ENCODE measurements at places on chromosomes 5 and 9.

- no peak overlapping the region for H3K4me3 ChIP-seq
- no peaks in the 10 kb centered on the region for H3K36me3 ChIP-seq
- no peak overlapping the region for H3K27ac ChIP-seq
- no peaks in the 10 kb centered on the region for H3K4me1 ChIP-seq
Measured at GRCh38 chr5:52825826-52826225, 38.1 kb downstream of the ITGA1 start.

DNA sequence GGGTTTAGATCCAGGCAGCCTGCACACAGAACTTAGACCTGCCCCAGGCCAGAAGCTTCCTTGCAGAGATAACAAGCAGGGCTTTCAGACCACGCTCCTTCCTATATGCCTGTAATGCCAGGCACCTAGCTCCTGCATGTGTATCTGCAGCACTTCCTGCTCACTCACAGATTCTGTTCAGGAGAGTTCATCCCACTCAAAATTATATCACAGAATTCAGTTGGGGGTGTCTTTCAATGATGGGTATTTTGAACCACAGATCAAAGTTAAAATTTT lies 105.8 kb downstream of the SGCD start:
- H3K4me1 ChIP-seq, result no peaks in the 10 kb centered on the region
- H3K27ac ChIP-seq, result no peak overlapping the region
- no peaks in the 10 kb centered on the region for H3K36me3 ChIP-seq
- peaks cover 24% of the 10 kb centered on the region for H3K27me3 ChIP-seq
- no peak overlapping the region for H3K4me3 ChIP-seq

DNA sequence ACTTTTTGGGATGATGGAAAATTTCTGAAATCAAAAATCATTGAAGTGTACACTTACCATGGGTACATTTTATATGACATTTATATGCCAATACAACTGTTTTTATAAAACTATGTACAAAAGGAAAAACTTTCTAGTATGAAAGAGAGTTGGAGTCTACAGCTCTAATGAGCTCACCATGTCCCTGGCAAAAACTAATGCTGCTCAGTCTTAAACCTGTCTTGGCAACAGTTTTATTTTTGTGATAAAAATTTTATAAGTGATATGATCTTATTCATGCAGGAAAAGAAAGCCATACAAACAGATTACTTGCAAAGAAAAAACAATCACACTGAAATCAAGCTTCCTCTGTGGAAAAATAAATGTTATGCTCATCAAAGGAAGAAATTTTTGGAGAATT lies 78.9 kb upstream of the RASEF start:
- DNase-seq, result no peak
- no peaks in the 10 kb centered on the region for H3K4me1 ChIP-seq
- no peaks in the 10 kb centered on the region for H3K27me3 ChIP-seq
- H3K4me3 ChIP-seq, result no peak overlapping the region
- no peaks in the 10 kb centered on the region for H3K36me3 ChIP-seq
- H3K27ac ChIP-seq, result no peak overlapping the region

GRCh38 chr5:179054876-179055275 lies 5.3 kb upstream of the ZNF354C start:
- no peak overlapping the region for H3K4me3 ChIP-seq
- H3K36me3 ChIP-seq, result peaks cover 11% of the 10 kb centered on the region
- DNase-seq, result no peak
- peaks cover 8% of the 10 kb centered on the region for H3K27me3 ChIP-seq
- peaks cover 3% of the 10 kb centered on the region for H3K4me1 ChIP-seq
